ENCODE measurements at places on chromosomes 6 and 20.

GRCh38 chr6:25028328-25028727, 92.6 kb upstream of the RIPOR2 start:
- no peak for DNase-seq

GRCh38 chr6:57024775-57025174, 21.7 kb upstream of the KIAA1586 start:
- DNase-seq, result no peak

GRCh38 chr20:63222541-63222940, 6.6 kb upstream of the YTHDF1 start:
- no peak for DNase-seq

GRCh38 chr20:23520185-23520584, 29.3 kb downstream of the CST8 start:
- no peak for DNase-seq

GRCh38 chr6:7124114-7124513, 16.4 kb downstream of the RREB1 start:
- DNase-seq, result no peak

GRCh38 chr20:10924644-10925201, 250.9 kb upstream of the JAG1 start:
- no peak for DNase-seq
